ENCODE measurements at places on chromosomes 12 and 14.
A peak's percentile ranks its signal among the peaks of the same experiment; 100 is the strongest.

DNA sequence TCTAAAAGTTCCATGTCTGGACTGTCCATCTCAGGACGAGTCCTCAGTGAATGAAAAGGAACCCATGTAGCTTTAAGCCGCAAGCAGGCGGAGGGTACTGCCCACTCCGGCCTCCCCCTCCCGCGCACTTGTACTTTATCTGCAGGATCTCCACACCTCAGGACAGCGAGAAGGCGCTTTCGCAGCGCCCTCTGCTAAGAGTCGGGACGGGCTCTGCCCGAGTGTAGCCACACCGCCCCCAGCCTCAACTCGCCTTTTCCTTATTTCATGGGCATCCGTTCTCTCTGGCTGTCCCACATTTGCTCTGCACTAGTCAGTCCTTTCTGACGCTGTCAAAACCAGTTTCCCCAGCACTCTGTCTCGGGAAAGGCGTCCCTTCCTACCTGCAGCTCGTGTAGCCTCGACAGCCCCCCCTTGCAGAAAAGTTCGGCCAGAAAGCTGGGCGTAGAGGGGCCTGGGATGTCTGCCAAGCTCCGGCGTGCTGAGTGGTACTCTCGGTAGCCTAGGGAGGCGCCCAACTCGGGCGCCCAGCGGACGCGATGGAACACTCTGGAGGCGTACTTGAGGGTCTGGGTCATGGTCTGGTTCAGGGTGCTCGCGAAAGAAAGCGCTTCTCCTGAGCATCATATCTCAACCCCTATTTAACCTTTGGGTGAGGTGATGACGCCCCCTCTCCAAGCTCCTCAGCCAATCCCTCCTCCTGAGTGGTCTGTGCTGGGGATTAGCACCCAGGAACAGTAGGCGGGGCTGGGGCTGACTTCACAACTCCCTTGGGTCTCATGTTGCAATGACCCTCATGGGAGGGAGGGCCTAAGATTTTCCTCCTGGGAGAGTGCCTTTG, at the start of gene CYP27B1:
Gene CYP27B1, minus strand, starts transcription at position 615 of the 841 bp plus-strand sequence. Its CDS starts 37 bp downstream, at position 578.
- DNase-seq: peak; percentile 13

GRCh38 chr12:45973526-45973925, 16.8 kb downstream of the SCAF11 start:
- DNase-seq: no peak

- no peak for DNase-seq
Measured at GRCh38 chr14:24887623-24888304, 162.2 kb downstream of the STXBP6 start.

DNA sequence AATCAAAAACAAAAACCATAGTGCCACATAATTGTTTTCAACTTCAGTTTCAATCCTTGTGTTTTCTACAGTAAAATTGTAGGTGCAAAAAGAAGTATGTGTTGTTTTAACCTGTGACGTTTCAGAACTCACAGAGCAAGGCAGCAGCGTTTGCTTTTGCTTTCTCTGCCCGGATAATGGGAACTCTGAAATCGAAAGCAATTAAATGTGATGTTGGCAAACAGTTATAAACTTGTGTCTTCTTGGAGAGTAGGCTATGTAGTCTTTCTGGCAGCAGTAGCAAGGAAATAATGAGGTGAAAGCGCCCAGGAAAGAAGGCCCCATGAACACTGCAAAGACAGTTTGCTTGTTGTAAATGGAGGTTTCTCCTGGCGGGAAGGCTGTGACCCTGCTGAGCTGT, 39.1 kb downstream of the FNTB start:
- DNase-seq: no peak

- DNase-seq: no peak
Measured at GRCh38 chr12:78540606-78541336, 323.8 kb upstream of the SYT1 start.

DNA sequence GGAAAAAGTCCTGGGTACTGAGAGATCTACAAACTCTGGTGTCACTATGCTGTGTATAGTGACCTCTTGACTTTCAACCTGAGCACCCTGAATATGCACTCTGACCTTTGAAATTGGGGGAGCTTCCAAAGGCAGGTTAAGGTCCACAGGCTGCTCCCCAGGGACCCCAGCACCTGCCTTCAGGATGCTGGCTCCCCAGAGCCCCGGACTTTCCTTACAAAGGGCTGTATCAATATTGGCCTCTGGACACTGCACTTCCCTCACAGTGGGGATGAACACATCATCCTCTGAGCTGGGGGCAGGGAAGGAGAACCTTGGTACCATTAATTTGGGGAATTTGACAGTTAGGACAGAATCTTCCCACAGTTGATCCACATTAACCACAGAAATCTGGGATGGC, 14.3 kb downstream of the PLD4 start:
- DNase-seq: no peak

DNA sequence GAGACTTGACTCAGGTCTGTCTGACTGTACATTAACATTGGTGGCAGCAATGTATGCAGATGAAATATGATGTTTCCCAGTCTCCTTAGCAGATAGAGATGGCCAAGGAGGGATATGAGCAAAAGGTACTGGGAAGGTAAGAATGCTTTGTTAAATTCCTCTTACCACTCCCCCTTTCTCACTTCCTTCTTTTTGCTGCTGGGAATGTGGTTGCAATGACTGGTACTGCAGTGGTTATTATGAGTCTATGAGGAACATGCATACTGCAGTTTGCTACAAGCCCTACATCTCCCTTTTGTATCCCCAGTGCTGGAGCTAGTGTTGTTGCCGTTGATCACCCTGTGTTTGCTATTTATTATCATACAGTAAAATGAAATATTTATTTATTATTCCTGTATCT, 35.9 kb downstream of the ALDH1L2 start:
- no peak for DNase-seq

GRCh38 chr14:59238216-59238615, 49.7 kb downstream of the DAAM1 start:
- no peak for DNase-seq

GRCh38 chr14:28944605-28945004, 178.0 kb downstream of the FOXG1 start:
- DNase-seq: no peak

DNA sequence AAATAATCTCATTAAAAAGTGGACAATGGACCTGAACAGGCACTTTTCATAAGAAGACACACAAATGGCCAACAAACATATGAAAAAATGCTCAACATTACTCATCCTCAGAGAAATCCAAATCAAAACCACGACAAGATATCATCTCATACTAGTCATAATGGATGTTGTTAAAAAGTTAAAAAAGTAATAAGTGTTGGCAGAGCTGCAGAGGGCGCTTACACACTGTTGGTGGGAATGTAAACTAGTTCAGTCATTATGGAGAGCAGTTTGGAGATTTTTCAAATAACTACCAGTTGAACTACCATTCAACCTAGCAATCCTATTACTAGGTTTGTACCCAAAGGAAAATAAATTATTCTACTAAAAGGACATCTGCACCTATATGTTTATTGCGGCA, 47.2 kb downstream of the FOXG1 start:
- DNase-seq: no peak

DNA sequence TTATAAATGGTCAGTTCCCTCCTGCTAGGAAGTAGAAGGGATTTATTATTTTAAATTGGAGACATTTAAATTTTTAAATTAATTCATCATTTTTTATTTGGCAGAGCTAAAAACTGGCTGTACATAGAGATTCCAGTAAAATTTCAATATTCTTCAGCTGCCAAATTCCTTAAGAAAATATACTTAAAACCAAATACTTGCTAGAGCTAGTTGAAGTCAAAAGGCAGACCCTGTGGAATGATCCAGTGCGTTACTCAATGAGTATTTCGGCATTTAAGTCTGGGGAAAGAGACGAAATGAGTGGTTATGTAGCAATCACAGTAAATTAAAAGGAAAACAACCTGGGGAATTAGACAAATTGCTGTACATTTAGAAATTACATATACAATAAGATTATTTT, 1104.7 kb downstream of the SLC6A15 start:
- DNase-seq: no peak

GRCh38 chr12:90628213-90628612, 326.8 kb downstream of the CCER1 start:
- DNase-seq: no peak

DNA sequence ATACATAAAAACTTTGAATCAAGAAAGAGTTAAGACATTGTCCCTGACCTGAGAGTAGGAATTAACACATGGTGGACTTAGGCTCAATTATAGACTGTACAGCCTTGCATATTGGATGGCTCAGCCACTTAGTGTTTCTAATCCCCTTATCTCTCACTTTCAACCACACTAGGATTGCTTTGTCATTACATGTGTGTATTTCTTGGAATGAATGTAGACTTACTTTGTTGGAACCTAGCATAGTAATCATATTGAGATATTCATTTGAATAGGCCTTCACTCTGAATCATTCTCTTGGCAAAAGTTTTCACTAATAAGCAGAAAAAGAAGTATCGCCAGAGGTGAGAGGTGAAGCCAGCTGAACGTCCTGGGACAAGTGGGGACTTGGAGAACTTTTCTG, 1973.9 kb upstream of the FLRT2 start:
- DNase-seq: no peak

GRCh38 chr12:64639466-64639865, 29.2 kb downstream of the RASSF3 start:
- DNase-seq: no peak

DNA sequence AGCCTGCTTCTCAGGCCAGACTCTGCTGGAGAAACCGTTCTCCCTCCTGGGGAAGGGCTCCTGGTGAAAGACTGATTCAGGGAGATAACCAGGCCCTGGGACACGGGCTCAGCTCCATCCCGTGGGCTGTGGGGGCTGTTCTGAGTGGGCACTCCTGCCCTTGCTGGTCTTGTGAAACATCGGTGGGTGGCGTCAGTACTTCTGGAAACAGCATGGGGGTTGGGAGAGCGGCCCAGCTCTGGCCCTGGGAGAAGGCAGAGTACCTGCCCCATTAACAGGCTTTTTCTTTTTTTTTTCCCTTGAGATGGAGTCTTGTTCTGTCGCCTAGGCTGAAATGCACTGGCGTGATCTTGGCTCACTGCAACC, 786 bp downstream of the SLC25A47 start:
- DNase-seq: no peak

DNA sequence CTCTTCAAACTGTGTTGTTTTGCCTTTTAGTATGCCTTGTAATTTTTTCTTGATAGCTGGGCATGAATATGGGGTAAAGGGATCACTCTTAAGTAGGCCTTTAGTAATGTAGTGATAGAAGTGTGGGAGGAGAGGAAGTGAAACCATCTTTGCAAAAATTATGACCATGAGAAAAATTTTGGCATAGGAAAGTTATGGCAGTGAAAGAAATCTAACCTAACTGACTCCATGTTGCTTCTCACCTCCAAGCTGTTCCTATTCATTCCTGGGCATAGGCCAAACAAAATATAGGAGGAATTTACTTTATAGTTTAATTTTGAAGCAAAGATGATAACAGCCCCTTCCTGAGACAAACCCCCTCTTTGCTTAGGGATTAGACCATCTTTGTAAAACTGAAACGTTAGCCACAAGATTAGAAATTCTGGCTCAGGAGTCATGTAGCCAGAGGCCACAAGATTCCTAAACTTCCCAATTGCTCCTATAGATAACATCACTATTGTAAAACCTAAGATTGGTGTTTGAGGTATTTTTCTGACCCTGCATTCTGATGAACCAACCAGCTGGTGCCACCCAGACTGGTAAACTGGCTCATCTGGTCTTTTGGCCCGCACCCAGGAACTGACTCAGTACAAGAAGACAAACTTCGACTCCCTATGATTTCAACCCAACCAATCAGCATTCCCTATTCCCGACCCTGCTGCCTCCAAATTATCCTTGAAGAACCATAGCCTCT, 45.8 kb downstream of the CRADD start:
- DNase-seq: no peak

- DNase-seq: no peak
Measured at GRCh38 chr14:104657101-104657524, 32.3 kb upstream of the INF2 start.

- no peak for DNase-seq
Measured at GRCh38 chr14:71380271-71380670, 473.0 kb downstream of the PCNX1 start.

GRCh38 chr12:51890511-51891171, 2.7 kb downstream of the ANKRD33 start:
- DNase-seq: no peak

DNA sequence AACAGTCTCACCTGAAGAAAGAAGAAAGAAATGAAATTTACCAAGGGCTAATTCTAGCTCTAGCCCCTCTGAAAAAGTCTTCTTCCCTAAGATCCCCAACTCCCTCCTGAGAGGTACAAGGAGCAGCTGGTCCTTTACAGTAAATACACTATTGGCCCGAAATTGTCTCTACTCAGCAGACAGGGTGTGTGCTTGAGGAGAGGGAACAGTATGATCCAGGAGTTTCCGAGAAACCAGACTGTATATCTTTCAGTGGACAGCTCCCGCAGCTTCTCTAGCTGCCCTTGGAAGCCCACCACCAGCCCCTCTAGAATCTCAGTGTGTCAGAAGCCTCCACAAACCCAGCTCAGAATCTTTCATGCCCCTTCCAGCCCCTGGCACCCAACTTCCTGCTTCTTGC, 8.1 kb downstream of the GPR84 start:
- no peak for DNase-seq

DNA sequence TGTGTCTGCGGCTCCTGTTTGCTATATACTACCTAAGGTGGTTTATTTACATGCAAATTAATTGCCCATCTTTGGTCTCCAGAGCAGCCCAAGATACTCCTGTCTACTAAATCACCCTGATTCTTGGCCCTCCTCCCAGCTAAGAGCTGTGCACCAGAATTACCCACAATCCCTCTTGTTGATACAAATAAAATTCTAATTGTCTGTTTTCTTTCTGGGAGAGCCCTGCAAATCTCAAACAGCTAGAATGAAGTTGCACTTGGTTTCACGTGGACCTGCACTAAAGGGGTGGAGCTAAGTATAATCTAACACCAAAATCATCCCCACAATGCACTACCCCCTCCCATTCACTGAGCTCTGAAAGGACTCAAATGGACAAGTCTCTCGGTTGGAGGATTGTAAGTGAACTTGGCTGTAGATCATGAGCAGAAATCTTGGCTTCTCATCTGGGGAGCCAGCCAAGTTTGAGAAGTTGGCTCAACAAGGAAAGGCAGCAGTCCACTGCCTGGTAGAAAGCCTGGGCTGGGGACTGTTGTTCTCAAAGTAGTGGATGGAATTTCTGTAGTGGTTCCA, 6.6 kb downstream of the MAX start:
- DNase-seq: no peak

DNA sequence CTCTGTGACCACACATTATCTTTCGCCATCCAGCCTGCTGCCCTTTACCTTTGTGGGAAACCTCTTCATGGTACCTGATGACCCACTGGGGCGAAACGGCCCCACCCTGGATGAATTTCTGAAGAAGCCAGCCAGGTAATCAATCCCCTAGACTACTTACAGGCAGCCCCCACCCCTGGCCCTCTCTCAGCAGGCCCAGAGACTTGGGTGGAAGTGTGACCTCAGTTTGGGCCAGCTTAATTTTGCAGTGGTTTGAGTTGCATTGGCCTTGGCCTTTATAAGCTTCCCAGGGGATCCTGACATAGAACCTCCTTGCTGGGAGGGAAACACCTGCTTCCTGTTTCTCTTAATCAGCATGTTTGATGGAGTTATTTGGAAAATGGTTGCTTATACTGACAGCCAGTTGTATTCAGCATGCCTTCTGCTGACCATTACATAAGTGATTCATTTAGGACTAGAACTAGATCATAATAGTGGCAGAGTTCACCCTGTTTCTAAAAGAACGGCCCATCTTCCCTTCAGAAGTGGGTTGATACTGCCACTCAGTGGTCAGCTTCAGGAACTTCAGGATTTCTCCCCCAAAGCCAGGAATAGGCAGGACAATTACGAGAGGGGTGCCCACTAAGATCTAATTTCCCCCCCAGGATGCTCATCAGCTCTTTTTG, 6.1 kb downstream of the SDR39U1 start:
- DNase-seq: peak; percentile 33

- DNase-seq: no peak
Measured at GRCh38 chr14:102898776-102899515, 23.5 kb upstream of the AMN start.

GRCh38 chr14:33754261-33754660, 196.6 kb downstream of the EGLN3 start:
- DNase-seq: no peak
